ENCODE measurements at places on chromosomes 5 and 9.

- DNase-seq = no peak
These were observed 19.4 kb upstream of the CARNMT1 start for GRCh38 chr9:75047506-75047905.

- DNase-seq = no peak
These were observed 6.0 kb upstream of the NEK6 start for GRCh38 chr9:124251605-124252378.

DNA sequence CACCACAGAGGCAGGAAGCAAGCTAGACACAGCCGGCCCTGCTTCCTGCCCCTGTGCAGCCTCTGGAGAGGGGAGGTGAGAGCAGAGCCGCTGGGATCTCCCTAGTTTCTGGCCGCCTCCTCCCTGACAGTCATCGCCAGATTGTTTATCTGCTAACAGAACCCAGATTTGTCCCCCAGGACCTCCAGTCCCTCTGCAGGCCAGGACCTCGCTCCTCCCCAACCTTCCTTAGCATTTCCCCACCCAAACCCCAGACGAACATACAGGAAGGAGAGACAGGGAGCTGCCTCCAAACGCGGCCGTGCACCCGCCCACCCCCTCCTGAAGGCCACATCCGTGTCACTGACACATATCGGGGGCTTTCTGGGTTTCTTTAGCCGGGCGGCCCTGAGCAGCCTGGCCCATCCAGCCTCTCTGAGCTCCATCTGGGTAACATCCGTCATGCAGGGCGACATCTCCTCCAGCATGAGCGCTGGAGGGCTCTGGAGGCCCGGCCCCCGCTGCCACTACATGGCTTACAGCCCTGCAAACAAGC is 47.5 kb downstream of the DBH start:
- no peak for DNase-seq

- peak; percentile 79 for DNase-seq
These were observed 434 bp downstream of the GLRX start for GRCh38 chr5:95822043-95822541.

DNA sequence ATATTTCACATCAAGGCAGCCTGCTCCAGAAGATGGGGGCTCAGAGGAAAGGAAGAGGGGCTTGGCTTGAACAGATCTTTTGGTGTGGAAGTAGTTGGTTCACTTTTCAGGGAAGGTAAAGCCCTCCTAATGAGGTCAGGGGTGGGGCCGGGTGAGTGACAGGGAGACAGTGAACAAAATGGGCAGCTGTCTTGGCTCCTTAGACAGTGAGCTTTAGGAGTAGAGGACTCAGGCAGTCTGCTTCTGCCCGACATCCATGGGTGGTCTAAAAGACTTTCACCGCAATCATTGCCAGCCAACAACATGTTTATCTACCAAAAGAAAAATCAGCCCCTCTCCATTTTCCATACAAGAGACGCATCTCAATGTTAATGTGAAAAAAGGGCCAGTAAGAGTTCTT is 241.0 kb downstream of the EBF1 start:
- no peak for DNase-seq

DNA sequence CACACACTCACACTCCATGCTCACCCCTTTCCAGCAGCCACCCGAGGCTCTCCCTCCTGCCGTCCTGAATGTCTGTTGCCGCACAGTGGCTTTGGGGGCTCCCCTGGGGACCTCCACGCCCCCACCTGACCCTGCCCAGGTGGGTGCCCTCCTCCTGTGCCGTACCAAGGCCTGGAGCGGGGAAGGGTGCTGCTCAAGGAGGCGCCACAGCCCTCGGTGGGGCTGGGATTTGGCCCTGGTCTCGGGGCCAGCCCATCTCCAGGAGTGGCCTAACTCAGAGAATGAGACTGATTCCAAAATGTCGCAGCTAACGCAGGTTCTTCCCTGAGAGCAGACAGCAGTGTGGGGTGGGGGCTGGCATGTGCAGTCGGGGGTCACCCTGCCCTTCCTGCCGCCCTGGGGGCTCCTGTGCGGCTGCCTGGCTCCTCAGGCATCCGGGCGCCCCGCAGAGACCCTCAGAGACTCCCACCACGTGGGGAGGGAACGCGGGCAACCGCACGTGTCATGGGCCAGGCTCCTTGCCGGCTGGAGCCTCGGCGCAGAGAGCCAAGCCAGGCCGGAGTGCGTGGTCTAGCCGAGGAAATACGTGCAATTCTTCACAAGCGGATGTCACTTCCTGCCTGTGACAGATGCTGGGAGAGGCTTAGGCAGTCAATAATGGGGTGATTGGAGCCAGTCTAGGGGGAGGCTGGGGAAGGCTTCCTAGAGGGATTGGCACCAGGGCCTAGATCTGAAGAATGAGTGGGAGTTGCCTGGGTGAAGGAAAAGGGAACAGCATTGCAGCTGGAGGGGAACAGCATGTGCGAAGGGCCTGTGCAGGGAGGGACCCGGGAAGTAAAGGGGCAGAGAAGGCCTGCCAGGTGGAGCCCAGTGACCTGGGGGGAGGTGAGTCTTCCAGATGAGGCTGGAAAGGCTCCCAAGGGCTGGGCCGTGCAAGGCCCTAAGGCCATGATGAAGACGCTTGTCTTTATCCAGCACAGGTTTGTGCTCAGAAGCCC is 44.1 kb downstream of the C9orf50 start:
- no peak for DNase-seq

DNA sequence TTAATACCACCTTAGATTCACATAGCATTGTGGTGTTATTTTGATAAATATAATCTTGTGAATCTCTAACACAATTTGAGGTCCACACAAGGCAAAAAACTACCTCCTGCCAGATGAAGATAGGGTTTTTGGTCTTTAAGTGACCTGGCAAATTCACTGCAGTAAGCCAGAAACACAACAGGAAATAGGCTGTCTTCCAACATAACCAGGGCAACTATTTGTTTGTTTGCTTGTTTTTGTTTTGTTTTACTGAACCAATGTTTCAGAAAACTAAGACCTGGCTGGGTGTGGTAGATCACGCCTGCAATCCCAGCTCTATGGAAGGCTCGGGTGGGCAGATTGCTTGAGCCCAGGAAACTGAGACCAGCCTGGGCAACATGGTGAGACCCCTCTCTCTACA is 95.5 kb downstream of the USP20 start:
- DNase-seq = no peak

DNA sequence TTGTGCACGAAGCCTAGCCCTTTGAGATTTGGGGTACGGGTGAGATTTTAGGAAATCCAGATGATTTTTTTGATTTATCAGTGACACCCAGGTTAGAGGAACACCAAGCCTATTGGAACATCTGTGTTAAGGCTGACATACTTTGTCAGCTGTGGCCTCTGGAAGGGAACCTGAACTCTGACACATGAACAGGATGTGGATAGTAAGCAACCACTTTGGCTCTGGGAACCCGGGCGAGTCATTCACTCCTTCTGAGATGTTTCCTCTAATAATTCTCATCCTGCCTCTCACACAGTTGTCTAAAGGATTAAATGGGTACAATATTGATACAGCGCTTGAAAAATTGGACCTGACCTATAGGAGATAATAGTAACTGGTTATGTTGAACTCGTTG is 67.8 kb downstream of the FGF1 start:
- no peak for DNase-seq

GRCh38 chr9:114178076-114178475 is 22.7 kb downstream of the COL27A1 start:
- DNase-seq = no peak

- DNase-seq = no peak
These were observed 35.0 kb downstream of the ERGIC1 start for GRCh38 chr5:172868924-172869591.

- no peak for DNase-seq
These were observed 56.6 kb upstream of the IFNK start for GRCh38 chr9:27467486-27467885.
